Activated CD8-positive, alpha-beta memory T cell treated with anti-CD3 and anti-CD28 coated beads for 4 hours (primary cell): ENCODE measurements at places on chromosomes 7 and 10.

GRCh38 chr7:159209429-159209828 lies 64.8 kb upstream of the VIPR2 start:
- no peak for DNase-seq

DNA sequence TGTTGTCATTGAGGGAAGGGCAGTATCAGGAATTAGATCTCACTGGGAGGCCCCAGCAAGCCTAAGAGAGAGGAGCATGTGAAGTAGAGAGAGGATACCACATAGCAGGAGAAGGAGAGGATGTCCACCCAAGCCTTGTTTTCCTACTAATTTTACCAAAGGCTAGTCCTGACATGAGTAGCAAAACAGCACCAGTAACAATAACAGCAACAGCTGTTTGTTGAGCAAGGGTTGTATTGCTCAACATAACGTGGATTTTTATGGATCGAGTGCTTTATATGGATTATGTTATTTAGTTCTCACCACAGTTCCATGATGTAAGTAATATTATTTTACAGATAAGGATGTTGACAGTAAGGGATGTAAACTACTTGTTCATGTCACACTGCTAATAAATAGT lies 135.2 kb upstream of the DLX6 start:
- no peak for DNase-seq

DNA sequence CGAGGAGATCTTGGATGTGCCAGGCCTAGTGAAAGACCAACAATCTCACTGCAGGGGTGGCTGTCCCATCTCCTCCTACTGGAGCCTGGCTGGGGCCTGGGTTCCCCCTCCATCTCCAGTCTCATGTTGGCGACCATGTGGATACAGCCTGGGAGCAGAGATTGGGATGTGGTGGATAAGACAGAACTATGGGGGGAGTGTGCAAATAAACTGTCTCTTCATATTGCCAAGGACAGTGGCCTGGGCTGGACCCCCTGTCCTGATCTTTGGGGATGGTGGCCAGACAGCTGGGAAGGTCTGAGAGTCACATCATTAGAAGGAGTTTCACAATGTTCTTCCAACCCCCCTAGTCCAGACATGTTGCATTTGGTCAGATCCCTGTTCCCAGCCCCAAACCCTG lies 5.8 kb upstream of the MINDY4 start:
- DNase-seq, result no peak

DNA sequence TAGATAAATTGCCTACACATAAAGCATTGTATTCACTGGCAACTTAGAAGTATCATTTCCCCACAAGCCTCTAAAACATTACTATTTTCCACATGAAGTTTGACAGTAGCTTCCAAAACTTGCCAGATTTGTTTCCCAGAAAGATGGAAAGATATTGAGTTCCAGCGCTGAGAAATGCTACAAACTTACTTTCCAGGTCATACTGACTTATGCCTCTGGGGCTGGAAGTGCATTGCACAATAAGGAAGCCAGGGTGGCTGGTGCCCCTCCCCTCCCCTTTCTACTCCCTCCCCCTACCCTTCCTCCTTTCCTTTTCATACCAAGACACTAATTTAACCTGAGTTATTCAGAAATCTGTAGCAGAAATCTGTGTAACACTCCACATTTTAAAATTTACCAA lies 212.6 kb downstream of the WDR37 start:
- DNase-seq, result no peak

DNA sequence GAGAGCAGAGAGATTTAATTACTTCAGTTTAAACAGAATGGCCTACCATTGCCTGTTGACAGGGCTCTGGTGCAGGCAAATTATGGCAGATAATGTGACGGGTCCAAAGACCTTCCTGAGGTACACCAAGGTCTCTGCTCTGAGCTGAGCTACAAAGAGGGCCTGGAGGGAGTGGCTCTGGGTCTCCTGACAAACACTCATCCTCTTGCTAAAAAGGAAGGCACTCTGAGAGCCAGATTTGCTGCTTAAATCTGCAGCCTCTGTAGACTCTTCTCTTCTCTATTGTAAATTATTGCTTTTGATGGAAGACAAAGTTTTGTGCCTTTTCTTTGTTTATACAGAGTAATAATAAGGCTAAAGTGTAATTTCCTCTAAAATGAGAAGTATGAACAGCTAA lies 529.5 kb upstream of the FZD8 start:
- DNase-seq, result no peak

DNA sequence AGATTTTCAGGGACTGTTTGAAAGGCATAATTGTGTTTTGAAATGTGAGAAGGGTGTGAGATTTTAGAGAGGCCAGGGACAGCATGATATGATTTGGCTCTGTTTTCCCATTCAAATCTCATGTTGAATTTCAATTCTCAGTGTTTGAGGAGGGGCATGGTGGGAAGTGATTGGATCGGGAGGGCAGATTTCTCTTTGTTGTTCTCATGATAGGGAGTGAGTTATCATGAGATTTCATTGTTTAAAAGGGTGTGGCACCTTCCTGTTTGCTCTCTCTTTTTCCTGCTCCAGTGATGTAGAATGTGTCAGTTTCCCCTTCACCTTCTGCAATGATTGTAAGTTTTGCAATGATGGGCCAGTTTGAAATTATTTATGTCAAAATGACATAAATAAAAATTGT lies 113.0 kb upstream of the PCDH15 start:
- DNase-seq, result no peak

DNA sequence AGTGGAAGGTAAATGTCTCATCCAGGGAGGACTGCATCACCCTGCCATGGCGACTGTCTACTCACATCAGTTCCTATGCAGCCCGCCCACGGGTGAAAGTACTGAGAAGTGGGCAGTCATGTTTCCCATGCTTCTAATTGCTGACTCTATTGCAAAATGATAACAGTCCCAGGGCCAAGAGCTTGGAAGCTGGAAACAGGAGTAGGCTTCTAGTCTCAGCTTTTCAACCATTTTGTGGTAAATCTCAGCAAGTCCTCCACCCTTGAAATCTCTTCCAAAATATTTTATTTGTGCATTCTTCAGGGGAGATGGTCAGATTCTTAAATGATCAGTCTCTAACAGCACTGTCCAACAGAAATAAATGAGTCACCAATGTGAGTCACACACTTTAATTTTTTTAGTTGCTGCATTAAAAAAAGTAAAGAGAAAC lies 48.1 kb upstream of the TARP start:
- DNase-seq, result no peak

GRCh38 chr10:124616040-124616835 lies 127.9 kb downstream of the FAM53B start:
- DNase-seq, result no peak

DNA sequence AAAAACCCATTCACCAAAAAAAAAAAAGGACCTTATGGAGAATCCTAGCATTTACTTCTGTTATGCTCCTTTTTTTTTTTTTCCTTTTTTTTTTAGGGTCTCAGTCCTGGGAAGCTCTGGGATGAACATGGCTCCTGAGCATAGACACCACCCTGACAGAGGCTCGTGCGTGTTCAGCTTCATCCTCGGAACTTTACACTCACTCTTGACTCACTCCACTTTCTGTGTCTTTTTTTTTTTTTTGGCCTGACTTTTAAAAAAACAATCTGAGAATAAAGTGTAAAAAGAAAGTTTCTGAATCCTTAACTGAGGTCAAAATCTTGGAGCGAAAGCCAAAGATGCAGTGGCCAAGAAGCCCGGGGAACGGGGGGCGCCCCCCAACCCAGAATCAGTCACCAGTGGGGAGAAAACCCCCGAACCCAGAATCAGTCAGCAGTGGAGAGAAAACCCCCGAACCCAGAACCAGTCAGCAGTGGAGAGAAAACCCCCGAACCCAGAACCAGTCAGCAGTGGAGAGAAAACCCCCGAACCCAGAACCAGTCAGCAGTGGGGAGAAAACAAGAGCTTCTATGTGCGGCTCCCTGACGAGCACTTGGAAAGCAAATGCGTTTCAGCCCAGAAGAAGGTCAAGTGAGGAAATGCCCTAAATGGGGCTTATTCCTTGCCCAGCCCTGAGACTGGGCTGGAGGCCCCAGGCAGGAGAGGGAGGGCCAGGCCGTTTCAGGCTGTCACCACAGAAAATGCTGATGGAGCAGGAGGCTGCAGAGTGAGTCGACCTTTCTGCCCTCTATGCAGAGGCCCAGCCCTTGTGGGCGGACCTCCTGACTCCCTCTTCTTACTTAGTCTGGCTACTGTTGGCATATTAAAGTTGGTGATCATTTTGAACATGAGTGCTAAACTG lies 19.0 kb upstream of the PFKP start:
- DNase-seq, result no peak

DNA sequence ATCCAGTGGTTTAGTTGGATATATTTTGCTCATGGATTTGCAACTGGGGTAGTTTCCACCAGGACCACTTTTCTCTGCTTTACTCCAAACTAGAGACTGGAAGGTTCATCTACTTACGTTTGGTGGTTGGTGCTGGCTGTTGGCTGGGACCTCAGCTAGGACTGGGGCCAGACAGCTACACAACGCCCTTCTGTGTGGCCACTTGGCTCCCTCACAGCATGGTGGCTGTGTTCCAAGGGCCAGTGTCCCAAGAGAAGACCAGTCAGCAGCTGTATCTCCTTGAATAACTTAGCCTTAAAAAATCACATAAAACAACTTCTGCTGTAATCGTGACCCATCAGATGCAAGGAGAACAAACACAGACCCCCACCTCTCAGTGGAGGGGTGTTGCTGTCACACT lies 4.2 kb upstream of the KCNH2 start:
- DNase-seq, result no peak

DNA sequence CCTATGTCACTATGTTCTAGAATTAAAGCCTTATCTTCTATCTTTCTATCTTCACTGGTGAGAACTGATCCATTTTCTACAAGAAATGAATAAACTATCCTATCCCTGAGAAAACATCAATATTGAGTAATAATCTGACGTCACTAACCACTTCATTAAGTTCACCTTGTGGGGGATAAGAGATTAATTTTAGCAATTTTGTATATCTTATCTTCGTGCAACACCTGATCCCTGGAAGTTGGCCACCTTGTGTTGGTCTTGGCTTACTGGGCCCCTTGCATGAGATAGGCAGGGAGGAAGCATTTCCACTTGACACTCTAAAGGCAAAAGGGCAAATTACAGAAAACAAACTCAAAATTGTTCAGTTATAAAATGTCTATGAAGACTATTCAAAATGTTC lies 20.1 kb upstream of the OR6B1 start:
- no peak for DNase-seq

- no peak for DNase-seq
Observed at GRCh38 chr10:52485462-52485861, 171.4 kb downstream of the DKK1 start.

GRCh38 chr7:139915268-139915863 lies 86.3 kb downstream of the TBXAS1 start:
- no peak for DNase-seq

GRCh38 chr7:7595451-7595850 lies 28.8 kb downstream of the MIOS start:
- no peak for DNase-seq

- DNase-seq, result no peak
Observed at GRCh38 chr7:140003913-140004382, 58.8 kb downstream of the PARP12 start.

DNA sequence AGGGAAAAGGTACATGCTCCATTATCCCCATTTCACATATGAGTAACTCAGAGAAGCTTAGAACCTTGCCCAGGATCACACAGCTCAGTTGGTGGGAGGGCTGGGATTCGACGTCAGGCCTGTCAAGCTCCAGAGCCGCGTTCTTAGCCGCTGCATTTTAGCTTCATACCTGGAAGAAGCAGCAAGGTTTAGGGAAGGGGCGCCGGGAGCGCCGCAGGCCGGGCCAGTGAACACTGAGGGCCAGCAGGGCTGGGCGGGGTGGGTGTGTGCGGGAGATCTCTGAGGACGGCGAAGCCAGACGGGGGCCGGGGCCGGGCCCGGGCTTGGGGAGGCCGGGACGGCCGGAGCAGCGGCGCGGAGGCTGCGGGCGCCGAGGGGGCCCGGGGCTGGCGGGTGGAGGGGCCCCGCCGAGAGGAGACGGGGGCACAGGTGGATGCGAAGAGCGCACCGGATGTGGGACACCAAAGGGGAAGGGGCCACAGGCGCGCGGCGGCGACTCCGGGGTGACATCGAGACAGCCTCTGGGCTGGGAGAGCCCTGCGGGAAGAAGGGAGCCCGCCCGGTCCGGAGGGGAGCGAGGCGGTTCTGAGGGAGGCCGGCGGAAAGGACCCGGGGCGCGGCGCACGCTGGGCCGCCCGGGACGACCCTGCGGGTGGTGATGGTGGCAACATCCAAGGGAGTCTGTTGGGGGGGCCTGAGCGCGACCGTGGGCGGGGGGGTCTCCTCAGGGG lies 498 bp downstream of the NDST2 start:
- DNase-seq, result peak; percentile 25

GRCh38 chr7:48035301-48035966 lies at the start of gene C7orf57:
Gene C7orf57, plus strand, starts transcription at chr7:48035543. Its CDS starts 766 bp downstream, at chr7:48036309.
- DNase-seq, result peak; percentile 55

DNA sequence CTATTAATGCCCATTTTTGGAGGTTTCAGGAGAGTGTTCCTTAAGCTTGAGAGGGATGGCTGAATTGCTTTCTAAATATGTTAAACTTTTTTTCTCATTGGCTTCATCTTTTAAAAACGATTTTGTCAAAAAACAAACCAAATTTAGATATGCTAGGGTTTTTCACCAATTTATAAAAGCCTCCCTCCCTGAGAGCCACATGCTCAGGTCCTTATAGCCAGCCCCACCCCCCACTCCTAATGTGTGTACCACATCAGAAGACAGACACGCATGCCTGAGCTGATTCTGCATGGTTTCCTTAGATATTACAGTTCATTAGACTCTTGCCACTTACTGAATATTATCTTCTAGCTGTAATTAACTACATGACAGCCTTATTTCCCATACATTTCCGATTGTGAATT lies 2.0 kb downstream of the CUL1 start:
- DNase-seq, result no peak

DNA sequence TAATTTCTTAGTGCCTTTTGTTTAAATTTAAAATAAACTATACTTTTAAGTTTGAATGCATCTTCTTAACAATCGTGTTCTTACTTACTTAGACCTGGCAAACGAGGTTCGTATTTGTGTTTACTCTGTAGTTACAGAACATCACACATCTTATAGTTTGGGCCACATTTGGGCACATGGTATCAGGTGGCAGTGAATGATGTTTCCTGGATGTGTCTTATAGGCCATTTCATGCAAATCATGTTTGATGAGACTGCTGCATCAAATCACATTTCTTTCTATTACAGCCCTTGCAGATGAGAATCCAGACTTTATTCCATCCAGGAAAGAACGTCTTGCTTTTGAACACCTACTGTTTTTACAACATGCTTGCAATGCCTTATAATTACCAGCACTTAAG lies 78.5 kb downstream of the RBM33 start:
- DNase-seq, result no peak

DNA sequence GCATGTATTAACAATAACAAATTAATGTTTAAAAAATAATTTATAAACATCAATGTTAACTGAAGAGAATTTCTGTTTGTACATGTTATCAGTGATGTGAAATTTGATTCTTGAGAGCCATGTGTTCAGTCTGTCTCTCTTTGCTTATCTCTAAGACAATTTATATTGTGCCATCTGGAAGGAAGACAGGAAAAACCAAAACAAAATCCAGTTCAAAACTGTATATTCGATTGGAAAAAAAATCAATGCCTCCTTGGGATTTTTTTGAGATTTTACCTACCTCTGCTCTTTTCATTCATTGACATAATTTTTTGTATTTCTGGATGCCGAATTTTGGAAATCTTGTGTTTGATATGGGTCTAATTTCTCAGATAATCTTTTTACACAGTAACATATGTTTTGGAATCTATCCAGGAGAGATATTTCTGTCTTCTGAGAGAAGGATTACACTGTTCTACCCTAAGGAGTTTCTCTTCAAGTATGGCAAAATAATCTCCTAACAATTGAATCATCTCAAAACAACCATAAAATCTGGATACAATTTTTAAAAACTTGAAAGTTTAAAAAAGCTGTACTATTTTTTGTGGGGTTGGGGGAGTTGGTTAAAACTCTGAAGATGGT lies 311.9 kb upstream of the GNAI1 start:
- no peak for DNase-seq
